ENCODE measurements at places on chromosomes 5 and 9.

GRCh38 chr5:15715535-15715934, 215.6 kb downstream of the FBXL7 start:
- no peak for DNase-seq

GRCh38 chr9:134943836-134944235, 26.1 kb upstream of the FCN1 start:
- no peak for DNase-seq

GRCh38 chr9:80125731-80126264, 554.0 kb downstream of the TLE4 start:
- DNase-seq: no peak

- no peak for DNase-seq
Measured at GRCh38 chr5:6829150-6829784, 116.0 kb downstream of the TENT4A start.

GRCh38 chr9:134099123-134099761, 31.4 kb upstream of the BRD3 start:
- no peak for DNase-seq

DNA sequence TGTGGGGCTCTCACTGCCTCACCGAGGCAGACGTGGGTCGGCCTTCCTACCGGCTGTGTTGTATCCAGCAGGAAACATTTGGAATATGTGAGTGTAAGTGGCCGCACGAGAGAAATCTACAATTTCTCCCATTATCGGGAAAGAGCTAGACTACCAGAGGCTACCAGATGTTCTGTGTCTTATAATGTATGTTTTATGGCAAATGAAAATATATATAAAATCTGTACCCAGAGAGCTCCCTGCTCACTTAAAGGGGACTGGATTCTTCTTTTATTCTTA, 69.5 kb upstream of the PITX1 start:
- DNase-seq: no peak

All from stimulated activated CD8-positive, alpha-beta memory T cell treated with anti-CD3 and anti-CD28 coated beads, Interleukin-15, amount 100 ng/mL, for 24 hours (primary cell).